ENCODE measurements at places on chromosomes 2 and 18.

DNA sequence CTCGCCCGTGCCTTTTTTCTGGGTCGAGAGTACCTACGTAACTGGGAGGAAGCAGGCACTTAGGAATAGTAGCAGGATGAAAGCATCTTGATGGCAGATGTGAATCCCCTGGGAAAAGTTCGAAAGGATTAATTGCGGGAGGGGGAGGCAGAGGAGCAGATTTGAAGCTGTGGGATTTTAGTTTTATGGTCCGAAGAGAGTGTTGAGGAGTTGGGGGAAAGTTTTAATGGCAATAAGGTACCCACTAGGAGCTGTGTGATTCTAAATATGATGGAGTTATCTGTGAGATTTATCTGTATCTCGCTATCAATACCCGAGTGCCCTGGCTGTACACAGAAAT is 1.1 kb downstream of the AGFG1 start:
- no peak for DNase-seq

DNA sequence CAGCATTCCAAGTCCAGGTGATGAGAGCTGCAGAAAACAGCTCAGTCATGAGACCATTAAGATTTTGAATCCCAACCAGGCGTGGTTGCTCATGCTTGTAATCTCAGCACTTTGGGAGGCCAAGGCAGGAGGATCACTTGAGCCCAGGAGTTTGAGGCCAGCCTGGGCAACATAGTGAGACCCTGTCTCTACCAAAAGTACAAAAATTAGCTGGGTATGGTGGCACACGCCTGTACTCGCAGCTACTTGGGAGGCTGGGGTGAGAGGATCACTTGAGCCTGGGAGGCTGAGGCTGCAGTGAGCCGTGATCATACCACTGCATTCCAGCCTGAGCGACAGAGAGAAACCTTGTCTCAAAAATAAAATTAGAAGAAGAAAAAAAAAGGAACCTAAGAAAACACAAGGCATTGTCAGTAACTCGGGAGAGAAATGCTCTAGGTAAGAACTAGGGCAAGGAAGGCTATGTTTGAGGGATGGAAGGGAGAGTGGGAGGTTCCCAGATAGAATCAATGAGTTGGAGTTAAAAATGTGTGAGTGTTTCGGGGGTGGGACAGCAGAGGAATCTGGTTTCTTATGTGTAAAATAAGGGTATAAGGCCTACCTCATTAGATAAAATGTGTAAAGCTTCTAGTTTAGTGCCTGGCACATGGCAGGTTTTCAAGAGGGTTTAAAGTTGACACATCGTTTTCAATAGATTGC is 23.3 kb upstream of the MTA3 start:
- no peak for DNase-seq

GRCh38 chr2:43169987-43170386 is 56.4 kb downstream of the ZFP36L2 start:
- no peak for DNase-seq

DNA sequence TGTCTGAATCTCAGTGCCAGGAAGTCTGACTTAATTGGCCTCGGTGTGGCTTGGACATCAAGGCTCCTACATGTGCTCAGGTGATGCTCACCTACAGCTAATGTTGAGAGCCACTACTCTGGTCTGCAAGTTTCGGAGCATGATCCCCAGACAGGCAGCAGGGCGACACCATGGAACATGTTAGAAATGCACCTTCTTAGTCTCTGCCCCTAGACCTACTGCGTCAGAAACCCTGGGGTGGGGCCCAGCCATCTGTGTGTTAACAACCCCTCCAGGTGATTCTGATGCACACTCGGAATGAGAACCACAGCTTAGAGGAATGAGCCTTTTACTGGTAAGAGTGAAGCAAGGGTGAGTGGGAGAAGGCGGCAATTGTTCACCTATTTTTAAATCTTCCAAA is 86.9 kb upstream of the NABP1 start:
- DNase-seq = no peak

DNA sequence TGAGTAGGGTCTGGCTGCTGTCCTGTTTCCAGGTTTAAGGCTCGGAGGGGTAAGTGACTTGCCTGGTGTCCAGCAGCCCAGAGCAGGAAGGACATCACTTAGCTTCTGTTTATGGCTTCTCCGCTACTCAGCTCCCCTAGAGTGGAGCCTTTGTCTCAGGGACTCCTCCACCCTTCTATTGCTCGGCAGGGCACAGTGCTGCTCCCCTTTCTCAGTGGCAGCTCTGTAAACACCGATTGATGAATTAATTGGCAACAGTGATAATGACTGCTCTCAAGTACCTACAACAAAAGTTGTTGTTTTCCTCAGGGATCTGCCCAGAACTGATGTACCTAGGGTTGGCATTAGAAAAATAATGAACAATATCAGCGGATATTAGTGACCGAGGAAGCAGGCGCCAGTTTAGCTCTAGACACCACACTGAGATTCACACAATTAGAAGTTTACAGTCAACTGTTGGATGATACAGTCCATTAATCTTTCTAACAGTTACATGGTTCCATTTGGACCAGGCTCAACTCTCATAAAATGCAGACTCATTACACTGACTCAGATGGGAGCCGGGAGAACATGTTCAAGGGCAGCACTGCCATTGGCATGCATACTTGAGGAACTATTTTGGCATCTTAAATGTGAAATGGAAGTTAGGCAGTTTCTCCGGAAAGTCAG is 265.7 kb downstream of the MTX2 start:
- no peak for DNase-seq
